Daoy (cell line): ENCODE measurements at places on chromosomes 4 and X. TPM values are rescaled to one million over a fixed set of nuclear protein-coding genes. Genes with fewer than 3 reads are reported as not detected.

PITX2 gene
- 1.3 and 2.7 TPM in 2 replicates for total RNA-seq

- DNase-seq = no peak
Observed at GRCh38 chr4:18957716-18958115, 936.2 kb upstream of the LCORL start.

DNA sequence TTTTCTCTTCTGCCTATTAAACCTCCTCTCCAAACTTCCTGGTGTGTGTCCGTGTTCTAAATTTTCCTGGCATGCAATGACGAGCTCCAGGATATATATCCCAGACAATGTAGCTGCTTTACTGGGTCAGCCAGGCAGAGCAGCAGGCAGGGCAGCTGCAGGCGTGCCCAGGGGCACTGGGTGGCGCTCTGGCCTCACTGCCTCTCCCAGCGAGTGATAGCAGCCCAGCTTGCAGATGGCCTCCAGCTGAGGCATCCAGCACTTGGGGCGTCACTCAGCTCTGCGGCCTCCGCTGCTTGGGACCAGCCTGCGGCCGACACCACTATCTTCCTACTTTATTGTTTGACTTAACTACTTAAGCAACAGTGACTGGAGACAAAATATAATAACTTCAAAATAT is 23.0 kb upstream of the UBA6 start:
- DNase-seq = no peak

- DNase-seq = no peak
Observed at GRCh38 chrX:114959729-114960128, 57.7 kb downstream of the IL13RA2 start.

- DNase-seq = peak; percentile 34
Observed at GRCh38 chrX:133544115-133544514, 128.8 kb upstream of the GPC4 start.

GRCh38 chr4:38109896-38110295 is 149.7 kb downstream of the PTTG2 start:
- DNase-seq = no peak

DNA sequence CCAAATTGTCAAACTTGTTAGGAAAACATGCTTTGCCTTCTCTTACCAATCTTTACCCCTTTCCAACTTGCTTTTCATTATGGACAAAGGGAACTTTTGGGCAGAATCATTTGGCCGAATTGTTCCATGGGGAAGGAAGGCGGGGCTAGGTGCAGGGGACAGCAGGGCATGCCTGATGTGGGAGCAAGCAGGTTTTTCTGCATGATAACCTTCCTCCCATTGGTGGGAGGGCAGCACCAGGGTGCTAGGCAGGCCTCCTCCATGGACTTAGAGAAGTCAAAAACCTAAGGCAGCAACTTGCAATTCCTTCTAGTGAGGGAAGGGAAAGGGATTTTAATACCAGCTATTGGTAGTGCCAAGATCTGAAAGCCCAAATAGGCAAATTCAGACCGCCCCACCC is 260.5 kb downstream of the MAPK10 start:
- no peak for DNase-seq

GRCh38 chrX:150063674-150064073 is 125.4 kb upstream of the EOLA2 start:
- DNase-seq = no peak

- no peak for DNase-seq
Observed at GRCh38 chr4:4410271-4410670, 23.4 kb downstream of the NSG1 start.

- DNase-seq = no peak
Observed at GRCh38 chr4:184907216-184907615, 81.4 kb upstream of the ACSL1 start.

GRCh38 chr4:97950836-97951235 is 192.4 kb downstream of the STPG2 start:
- no peak for DNase-seq

DNA sequence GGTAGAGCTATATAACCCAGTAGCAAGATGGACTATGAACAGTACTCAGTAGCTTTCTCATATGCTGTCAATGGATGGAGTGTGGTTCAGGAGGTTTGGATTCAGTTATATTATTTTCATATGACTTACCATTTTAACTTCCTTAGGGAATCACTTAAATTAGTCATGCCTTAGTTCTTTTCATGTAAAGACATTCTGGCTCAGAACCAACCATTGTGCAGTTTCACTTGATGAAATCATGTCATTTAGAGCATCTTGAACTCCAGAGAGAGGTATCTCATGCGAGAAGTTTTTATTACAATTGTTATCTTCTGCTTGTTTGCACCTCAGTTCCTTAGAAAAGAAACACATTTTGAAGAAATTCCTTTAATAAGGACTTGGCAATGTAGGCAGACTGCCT is 55.8 kb downstream of the IL1RAPL2 start:
- DNase-seq = no peak

DNA sequence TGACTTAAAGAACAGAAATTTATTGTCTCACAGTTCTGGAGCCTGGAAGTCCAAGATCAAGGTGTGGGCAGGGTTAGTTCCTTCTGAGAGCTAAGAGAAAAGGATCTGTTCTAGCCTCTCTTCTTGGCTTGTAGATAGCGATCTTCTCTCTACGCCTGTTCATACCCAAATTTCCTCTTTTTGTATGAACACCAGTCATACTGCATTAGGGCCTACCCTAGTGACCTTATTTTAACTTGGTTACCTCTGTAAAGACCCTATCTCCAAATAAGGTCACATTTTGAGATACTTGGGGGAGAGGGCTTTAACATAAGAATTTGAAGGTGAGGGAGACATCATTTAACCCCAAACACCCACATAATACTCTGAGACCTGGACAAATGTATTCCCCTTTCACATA is 55.6 kb upstream of the SPP1 start:
- DNase-seq = no peak

SUPT20HL1 gene
- total RNA-seq = not detected in 2 replicates

- no peak for DNase-seq
Observed at GRCh38 chr4:168646001-168646768, 149.3 kb downstream of the PALLD start.

POU4F2 gene
- 0.03 TPM in 1 of 2 replicates, not detected in the other for total RNA-seq

DNA sequence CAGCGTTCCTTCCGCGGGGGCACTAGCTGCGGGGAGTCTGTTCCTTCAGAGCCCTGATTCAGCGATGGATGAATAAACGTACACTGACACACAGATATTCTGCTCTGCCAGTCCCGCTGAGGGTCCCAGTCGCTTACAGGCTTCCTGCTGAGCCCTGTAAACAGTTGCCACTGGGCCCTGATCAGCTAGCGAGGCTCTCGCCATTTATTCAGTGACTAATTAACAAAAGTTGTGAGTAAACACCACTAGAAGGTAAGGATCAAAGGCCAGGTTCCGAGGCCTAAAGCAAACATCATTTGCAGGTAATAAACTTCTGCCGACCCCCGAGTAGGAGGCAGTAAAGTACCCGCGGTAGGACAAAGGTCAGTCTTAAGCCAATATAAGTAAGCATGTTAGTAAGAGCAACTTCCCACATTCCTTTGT is 442.6 kb upstream of the GALNT7 start:
- no peak for DNase-seq

DNA sequence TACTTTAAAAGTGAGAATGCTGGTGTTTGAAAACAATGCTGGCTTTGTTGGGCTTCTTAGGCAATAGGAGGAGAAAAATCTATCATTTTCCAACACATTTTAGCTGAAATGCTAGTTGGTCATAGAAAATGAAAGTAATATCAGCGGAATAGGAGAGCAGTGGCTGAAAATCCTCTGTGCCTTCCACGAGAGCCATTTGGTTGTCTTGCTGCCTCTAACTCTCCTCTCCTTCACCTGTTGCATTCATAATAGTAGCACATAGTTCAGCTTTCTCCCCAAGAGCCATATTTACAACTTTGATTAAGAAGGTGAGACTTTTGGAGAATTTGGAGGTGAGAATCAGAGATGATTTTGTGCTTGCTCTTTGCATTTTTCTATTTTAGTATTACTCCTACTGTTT is 849.4 kb upstream of the FTHL17 start:
- DNase-seq = no peak

DNA sequence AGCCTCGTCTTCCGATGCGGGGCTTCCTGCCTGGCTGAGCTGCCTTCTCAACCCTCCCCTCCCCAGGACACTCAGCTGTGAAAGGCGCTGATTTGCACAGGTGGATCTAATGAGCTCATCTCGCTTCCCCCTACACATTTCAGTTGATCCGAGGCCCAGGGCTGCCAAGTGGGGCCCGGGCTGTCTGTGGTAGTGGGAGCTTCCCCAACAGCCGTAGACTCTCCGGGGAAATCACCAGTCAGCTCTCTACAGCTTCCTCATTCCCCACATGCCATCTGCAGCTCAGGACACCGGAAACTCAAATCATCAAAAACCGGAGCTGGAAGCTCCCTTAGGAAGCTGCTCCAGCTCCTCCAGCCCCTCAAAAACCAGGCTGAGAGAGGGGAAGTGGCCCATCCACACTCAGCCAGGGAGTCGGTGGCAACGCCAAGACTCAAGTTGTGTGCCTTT is 56.2 kb downstream of the SMIM20 start:
- DNase-seq = peak; percentile 35

ADGRG4 gene
- total RNA-seq = not detected in 2 replicates

PRRG3 gene
- 0.11 TPM in 1 of 2 replicates, not detected in the other for total RNA-seq

DNA sequence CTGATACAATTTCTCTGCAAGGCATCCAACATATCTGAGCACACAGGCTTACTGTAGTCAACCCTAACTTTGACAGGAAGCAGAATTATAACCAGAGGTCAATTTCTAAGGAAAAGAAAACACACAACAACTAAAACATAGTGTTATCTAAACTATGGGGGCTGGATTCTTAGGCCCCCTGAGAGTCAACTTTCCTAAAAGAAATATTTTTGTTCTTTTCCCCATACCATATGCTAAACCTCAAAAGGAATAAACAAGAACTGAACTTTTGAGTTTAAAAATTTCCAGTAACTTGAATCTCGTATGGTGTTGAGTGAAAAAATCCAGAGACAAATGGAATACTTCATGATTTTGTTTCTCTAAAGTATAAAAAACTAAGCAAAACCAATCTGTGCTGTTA is 42.9 kb downstream of the ATXN3L start:
- no peak for DNase-seq

ANXA3 gene
- total RNA-seq = 31.7 and 150 TPM in 2 replicates

GRCh38 chrX:9317176-9317575 is 147.7 kb upstream of the TBL1X start:
- DNase-seq = no peak

CA5B gene
- 0.48 and 1.0 TPM in 2 replicates for total RNA-seq

DNA sequence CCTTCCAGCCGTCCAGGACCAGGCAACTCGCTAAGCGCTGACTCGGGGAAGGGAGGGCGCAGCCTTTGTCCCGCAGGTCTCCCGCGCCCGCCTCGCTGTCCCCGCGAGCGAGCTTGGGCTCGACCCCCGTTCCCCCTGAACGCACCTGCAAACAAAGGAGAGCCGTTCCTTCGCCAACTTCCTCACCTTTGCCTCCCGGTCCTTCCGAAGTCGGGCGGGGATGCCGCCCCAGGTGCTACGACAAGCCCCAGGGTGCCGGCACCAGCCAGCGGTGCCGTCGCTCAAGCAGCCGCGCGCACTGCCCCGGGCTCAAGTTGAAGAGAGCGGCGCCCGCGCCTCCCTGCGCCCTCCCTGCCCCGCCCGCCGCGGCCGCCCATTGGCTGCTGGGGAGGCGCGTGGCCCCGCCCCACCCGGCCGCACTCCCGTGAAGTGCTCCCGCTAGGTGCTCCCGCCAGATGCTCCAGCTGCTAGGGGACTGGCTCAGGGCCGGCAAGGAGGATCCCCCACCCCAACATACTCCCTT is 107.1 kb downstream of the NSUN7 start:
- peak; percentile 29 for DNase-seq

- peak; percentile 62 for DNase-seq
Observed at GRCh38 chr4:87657525-87657924, 7.4 kb downstream of the DMP1 start.

BTK gene
- 0.06 TPM in 1 of 2 replicates, not detected in the other for total RNA-seq

GRCh38 chrX:50100188-50100587 is 100.6 kb downstream of the AKAP4 start:
- DNase-seq = peak; percentile 1

DNA sequence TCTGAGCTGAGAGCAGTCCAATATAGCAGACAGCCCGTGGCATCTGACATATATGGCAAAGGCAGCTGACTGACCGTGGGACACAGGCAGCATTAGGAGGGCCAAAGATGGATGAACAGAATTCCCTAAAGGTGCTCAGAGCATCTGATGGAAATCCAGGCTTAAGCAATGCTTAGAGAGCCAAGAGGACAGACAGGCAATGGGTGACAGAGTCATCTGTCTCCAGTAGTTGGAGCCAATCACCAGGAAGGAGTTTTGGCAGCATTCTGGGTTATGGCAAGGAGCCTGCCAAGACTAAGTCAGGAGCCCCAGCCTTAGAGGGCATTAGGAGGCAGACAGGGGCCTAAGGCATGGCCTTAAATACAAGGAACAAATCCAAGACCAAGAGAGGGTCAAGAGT is 153.3 kb upstream of the USP9X start:
- DNase-seq = no peak

- no peak for DNase-seq
Observed at GRCh38 chr4:77481856-77482255, 123.8 kb upstream of the CXCL13 start.
